Neural crest cell (in vitro differentiated cells): ENCODE measurements at places on chromosomes 1 and 21. TPM values are rescaled to one million over a fixed set of nuclear protein-coding genes. Genes with fewer than 3 reads are reported as not detected.
A peak's percentile ranks its signal among the peaks of the same experiment; 100 is the strongest.

IL22RA1 gene
- not detected in 2 replicates for total RNA-seq

AIM2 gene
- 3.9 and 5.7 TPM in 2 replicates for total RNA-seq

PCP4L1 gene
- total RNA-seq: 0.16 and 0.20 TPM in 2 replicates

- no peaks in the 10 kb centered on the region for H3K27me3 ChIP-seq
- no peak overlapping the region for H3K4me3 ChIP-seq
- H3K27ac ChIP-seq: no peak overlapping the region
- peaks cover 6% of the 10 kb centered on the region for H3K36me3 ChIP-seq
These were observed 21.5 kb downstream of the PRKACB start for GRCh38 chr1:84165601-84166000.

- no peak overlapping the region for H3K4me3 ChIP-seq
- no peaks in the 10 kb centered on the region for H3K27me3 ChIP-seq
- H3K36me3 ChIP-seq: peaks cover 4% of the 10 kb centered on the region
- H3K27ac ChIP-seq: no peak overlapping the region
- DNase-seq: no peak
- H3K4me1 ChIP-seq: peaks cover 16% of the 10 kb centered on the region
These were observed 124.5 kb upstream of the IPO9 start for GRCh38 chr1:201704439-201704792.

- DNase-seq: no peak
- no peak overlapping the region for H3K4me3 ChIP-seq
- no peaks in the 10 kb centered on the region for H3K27me3 ChIP-seq
- peaks cover 31% of the 10 kb centered on the region for H3K4me1 ChIP-seq
These were observed 124.7 kb downstream of the SYT2 start for GRCh38 chr1:202585590-202585933.

DNA sequence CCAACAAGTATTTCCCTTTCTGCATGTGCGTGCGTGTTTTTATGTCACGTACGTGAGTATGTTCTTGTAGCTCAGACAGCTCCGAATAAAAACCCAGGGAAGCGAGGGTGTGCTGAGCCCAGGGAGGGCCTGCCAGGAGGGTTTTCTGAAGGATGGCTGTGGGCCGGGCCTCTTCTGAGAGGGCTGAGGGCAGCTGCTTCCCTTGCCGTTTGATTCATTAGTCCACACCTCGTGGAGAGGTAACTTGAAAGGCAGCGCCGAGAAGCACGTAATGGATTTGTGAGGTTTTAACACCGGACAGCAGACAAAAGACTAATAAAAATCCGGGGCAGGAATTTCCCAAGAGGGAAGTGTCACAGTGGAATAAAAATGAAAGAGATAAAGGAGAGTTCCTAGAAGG lies 29.5 kb downstream of the CD247 start:
- peaks cover 62% of the 10 kb centered on the region for H3K4me1 ChIP-seq
- DNase-seq: no peak
- no peaks in the 10 kb centered on the region for H3K27me3 ChIP-seq

- no peak for DNase-seq
- H3K4me1 ChIP-seq: peaks cover 10% of the 10 kb centered on the region
- H3K27me3 ChIP-seq: no peaks in the 10 kb centered on the region
- H3K4me3 ChIP-seq: no peak overlapping the region
- no peaks in the 10 kb centered on the region for H3K36me3 ChIP-seq
These were observed 14.7 kb downstream of the PTAFR start for GRCh38 chr1:28161751-28162150.

GRCh38 chr1:242017580-242018233 lies 18.8 kb upstream of the MAP1LC3C start:
- no peak overlapping the region for H3K4me3 ChIP-seq
- H3K27ac ChIP-seq: no peak overlapping the region
- H3K27me3 ChIP-seq: no peaks in the 10 kb centered on the region
- peaks cover 5% of the 10 kb centered on the region for H3K4me1 ChIP-seq

DNA sequence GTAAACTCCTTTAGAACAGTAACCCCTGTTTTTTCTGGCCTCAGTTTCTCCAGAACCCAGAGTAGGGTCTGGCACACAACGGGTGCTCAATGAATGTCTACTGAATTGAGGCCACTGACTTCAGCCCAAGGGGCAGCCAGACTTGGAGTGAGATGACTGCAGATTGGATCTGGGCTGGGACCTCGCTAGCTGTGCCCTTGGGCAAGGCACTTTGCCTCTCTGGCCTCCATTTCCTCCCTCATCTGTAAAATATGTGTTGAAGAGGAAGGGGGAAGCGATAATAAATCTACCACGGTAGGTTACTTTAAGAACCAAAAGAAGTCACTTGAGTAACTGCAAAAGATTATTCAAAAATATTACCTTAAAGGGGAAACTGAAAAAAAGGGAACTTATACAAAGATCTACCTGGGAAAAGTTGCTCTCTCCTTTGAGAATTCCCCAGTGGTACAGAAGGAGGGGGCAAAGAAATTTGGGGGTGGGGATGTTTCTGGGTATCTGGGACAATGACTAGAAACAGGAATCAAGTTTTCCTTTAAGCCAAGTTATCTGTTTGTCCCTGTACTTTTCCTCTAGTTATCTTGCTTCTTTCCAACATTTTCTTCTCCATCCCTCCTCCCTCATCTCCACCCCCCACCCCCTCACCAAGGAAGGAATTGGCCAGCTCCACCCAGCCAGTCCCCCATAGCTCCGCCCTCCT lies 394 bp upstream of the GRHL3 start:
- peak overlapping the region; percentile 44 for H3K4me3 ChIP-seq
- DNase-seq: no peak
- H3K4me1 ChIP-seq: peaks cover 19% of the 10 kb centered on the region
- no peak overlapping the region for H3K27ac ChIP-seq

- H3K4me3 ChIP-seq: no peak overlapping the region
- H3K4me1 ChIP-seq: peaks cover 4% of the 10 kb centered on the region
- H3K36me3 ChIP-seq: no peaks in the 10 kb centered on the region
- no peak overlapping the region for H3K27ac ChIP-seq
These were observed 10.8 kb upstream of the PHACTR4 start for GRCh38 chr1:28358716-28359115.

DNA sequence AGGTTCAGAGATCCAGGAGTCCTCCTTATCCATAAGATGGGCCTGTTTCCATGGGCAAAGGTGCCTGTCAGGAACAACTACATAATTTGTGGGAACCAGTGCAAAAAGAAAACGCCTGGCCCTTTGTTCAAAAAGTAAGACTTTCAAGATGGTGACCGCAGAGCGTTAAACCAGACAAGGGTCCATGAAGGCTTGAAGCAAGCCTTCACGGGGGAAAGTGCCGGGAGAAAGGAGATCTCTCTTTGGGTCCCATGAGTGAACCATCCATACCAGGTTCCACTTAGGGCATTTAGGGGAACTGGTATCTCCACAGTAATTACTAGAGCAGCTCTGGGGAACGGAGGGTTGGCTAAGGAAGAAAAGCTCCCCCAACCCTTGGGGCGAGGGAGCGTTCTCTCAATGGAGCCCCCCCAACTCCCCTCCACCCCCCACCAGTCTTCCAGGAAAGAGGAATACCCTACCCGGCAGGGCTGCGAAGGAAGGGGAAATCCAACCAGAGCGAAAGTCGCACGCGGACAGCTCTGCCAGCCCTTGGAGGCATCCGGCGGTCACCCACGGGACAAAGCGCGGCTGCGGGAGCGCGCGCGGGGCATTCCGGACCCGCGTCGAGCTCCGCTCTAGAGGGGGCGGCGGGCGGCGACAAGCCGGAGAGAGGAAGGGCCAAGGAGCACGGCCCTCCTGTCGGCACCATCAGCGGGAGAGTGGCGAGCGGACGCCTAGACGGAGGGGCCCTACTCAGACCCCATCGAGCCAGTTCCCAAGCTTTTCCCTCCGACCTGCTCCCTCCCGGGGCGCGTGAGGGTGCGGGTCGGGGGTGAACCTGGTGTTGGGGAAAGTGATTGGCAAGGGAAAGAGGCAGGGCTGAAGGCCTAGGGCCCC lies 687 bp upstream of the RASSF5 start:
- no peaks in the 10 kb centered on the region for H3K36me3 ChIP-seq
- H3K4me1 ChIP-seq: peaks cover 9% of the 10 kb centered on the region
- DNase-seq: no peak
- H3K27me3 ChIP-seq: peaks cover 93% of the 10 kb centered on the region

DNA sequence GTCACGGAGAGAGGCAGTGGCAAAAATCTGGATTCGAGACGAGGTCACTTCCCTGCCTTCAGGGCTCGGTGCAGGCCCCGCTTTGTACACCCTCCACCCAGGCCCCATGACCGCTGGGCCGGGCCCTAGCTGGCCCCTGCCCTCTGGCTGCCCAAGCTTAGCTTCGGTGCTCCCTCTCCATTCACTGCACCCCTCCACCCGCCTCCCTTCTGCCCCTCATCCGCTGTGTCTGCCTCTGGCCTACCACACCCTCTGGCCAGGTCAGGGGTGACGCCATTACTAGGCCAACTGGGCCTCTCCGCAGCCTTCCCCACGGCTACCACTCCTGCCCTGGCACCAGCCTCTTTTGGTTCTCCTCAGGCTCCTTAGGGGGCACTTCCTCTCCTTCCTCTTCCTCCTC lies 528 bp upstream of the CD164L2 start:
- no peaks in the 10 kb centered on the region for H3K36me3 ChIP-seq
- no peak overlapping the region for H3K27ac ChIP-seq
- H3K4me1 ChIP-seq: no peaks in the 10 kb centered on the region
- no peak overlapping the region for H3K4me3 ChIP-seq
- no peak for DNase-seq
